Stimulated activated CD8-positive, alpha-beta memory T cell treated with anti-CD3 and anti-CD28 coated beads, Interleukin-4, amount 100 ng/mL, for 1 hour (primary cell): ENCODE measurements at places on chromosomes 7 and 10.

DNA sequence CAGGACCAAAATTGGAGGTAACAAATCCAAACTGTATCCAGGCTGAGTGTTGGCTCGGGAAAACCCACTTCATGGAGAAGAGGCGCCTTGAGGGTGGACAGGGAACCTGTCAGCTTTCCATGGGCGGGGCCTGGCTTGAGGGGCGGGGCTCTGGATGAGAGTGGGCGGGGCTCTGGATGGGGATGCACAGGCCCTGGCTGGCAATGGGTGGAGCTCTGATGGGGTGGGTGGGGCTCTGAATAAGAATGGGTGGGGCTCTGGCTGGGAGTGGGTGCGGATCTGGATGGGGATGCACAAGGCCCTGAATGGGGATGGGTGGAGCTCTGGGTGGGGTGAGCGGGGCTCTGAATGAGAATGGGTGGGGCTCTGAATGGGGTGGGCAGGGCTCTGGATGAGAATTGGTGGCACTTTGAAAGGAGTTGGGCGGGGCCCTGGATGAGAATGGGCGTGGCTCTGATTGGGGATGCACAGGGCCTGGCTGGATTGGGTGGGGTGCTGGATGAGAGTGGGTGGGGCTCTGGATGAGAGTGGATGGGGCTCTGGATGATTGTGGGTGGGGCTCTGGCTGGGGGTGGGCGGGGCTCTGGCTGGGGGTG lies 96.6 kb upstream of the NPTX2 start:
- no peak for DNase-seq

DNA sequence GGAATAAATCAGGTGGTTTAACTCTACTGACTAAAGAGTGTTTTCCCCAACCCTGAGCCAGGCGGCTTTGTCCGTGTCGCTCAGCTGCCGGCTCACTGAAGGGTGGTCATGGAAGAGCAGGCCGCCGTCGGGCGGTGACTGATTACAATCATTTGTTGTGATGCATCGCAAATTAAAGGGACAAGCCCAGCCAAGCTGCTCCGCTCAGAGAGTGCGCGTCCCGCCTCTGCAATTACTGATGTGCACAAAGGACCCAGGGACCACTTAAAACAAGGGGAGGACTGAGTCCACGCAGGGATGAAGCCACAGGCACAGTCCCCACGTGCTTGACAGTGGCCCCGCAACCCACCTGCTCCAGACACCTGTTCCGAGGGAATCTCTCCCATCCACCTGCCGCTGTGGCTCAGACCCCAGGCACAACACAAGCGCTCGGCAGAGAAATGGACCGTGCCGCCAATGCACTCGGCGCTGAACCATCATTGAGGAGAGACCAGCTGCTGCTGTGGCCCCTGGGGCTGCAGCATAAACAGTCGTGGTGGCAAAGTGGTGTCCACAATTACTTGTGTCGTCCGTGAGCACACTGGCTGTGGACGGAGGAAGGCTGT lies 526.5 kb downstream of the PTPRN2 start:
- DNase-seq = no peak

DNA sequence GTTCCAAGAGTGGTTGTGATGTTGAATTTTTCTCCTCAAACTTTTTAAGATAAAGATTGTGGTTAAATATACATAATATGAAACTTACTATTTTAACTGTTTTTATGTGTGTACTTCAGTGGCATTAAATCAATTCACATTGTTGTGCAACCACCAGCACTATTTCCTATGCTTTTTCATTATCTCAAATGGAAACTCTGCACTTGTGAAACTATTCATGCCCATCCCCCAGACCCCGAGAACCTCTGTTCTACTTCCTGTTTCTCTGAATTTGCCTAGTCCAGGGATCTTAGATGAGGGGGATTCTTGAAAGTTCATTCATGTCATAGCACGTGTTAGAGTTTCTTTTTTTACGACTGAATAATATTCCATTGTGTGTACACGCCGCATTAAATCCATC lies 67.0 kb downstream of the WDR37 start:
- DNase-seq = no peak

DNA sequence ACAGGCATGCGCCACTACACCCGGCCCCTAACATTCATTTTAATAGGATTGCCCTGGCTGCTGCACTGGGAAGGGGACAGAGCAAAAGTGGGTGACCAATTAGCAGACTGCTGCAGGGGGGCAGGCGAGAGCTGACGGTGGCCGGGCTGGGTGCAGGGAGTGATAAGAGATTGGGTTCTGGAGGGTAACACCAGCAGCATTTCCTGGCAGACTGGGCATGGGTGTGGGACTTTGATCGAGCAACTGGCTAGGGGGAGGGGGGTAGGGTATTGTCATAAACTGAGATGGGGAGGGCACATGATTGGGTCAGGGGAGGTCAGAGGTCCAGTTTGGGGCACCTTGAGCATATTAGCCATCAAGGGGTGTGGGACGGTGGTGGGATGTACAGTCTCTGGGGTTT lies 20.2 kb upstream of the AMZ1 start:
- DNase-seq = no peak

- no peak for DNase-seq
Observed at GRCh38 chr7:91407942-91408341, 143.7 kb downstream of the FZD1 start.

GRCh38 chr7:108463613-108464012 lies 7.4 kb upstream of the NRCAM start:
- no peak for DNase-seq

- DNase-seq = no peak
Observed at GRCh38 chr7:36272567-36273269, 116.9 kb upstream of the ANLN start.

- no peak for DNase-seq
Observed at GRCh38 chr10:123009105-123009820, 457 bp downstream of the ACADSB start.

GRCh38 chr7:117472335-117472734 lies 7.5 kb upstream of the CFTR start:
- no peak for DNase-seq
